ENCODE measurements at places on chromosomes 2 and 18.

DNA sequence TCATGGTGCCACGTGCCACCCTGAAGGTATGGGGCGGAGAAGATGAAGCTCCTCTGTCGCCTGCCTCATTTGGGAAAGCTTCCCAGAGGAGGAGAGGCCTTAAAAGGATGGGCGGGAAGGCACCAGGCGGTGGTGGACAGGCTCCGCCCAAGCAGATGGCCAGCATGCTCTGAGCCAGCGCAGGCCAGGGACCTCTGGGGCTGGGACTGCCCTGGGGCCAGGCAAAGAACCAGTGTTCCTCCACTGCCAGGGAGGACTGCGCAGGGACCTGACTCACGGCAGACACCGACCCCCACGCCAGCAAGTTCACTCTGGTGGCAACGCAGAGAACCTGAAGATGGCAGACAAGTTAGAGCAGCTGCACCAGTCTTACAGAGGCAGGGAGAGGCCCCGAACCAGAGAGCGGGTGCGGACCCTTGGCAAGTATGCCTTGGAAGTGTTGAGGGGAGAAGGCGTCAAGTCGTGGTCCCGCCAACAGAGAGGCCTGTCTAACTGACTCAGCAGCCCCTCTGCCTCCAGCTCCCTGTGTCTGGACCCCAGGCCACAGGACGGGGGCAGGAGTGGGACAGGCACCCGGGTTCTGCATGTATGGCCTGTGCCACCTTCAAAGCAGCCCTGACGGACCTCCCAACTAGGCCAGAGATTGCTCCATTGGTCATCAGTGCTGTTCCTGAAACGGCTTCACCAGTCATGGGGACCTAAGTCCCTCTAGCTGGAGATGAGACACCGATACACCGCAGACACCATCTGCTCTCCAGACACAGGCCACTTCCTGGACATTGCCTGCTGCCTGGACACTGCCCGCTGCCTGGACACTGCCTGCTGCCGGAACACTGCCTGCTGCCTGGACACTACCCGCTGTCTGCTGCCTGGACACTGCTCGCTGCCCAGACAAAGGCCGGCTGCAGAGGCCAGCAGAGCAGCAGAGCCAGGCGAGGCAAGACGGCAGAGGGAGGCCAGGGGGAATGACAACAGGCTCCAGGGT, 124.7 kb downstream of the HDAC4 start:
- DNase-seq = peak; percentile 93

GRCh38 chr2:67389286-67389685, 7.8 kb upstream of the ETAA1 start:
- DNase-seq = no peak

DNA sequence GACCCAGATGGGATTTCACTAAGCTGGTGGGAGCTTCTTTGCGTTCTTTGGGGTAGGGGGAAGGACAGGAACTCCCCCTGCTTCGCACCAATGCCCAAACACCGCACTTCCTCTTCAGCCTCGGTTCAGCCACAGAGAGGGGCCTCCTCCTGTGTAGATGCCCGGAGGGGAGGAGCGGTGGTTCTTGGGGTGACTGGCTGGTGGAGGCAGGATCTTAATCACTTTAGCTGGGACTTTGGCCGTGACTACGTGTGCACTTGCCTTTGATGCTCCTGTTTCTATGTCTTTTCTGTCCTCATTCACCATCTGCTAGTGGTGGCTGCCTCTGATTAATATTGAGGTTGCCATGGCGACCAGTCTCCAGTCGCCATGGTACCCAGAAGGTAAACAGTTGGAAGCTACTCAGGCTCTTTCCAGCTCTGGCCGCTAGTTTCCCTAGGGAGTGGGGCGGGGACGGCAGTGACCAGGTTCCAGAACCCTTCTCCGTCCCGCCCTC, 1.9 kb downstream of the CNGA3 start:
- DNase-seq = peak; percentile 14

DNA sequence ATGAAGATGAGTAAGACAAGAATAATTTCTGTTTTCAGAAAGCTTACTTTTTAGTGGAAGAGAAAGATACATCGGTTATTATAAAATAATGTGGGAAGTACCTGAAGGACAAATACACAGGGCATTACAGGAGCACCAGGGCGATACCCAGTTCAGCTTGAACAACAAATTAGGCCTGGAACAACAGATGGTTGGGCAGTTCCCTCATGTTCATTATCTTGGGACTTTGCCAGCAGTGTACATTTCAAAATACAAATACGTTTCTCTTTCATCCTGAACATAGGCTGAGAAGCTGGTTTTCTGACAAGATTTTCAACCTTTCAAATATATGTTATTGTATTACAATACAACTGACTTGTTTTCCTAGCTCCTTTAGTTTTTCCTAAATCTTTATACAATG, 79.6 kb downstream of the TGIF1 start:
- no peak for DNase-seq

- DNase-seq = no peak
These were observed 27.3 kb downstream of the GRB14 start for GRCh38 chr2:164593959-164594358.

DNA sequence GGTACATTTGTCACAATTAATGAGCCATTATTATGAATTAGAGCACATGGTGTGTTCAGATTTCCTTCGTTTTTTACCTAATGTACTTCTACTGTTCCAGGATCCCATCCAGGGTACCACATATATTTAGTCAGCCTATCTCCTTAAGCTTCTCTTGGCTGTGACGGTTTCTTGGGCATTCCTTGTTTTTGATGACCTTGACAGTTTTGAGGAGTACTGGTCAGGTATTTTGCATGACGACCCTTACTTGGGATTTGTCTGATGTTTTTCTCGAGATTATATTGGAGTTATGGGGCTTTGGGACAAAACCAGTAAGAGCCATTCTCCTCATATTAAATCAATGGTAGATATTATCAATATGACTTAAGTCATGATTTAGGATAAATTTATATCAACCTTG, 10.2 kb upstream of the LRP2 start:
- DNase-seq = no peak

GRCh38 chr2:19684516-19684915, 217.3 kb downstream of the TTC32 start:
- DNase-seq = no peak

DNA sequence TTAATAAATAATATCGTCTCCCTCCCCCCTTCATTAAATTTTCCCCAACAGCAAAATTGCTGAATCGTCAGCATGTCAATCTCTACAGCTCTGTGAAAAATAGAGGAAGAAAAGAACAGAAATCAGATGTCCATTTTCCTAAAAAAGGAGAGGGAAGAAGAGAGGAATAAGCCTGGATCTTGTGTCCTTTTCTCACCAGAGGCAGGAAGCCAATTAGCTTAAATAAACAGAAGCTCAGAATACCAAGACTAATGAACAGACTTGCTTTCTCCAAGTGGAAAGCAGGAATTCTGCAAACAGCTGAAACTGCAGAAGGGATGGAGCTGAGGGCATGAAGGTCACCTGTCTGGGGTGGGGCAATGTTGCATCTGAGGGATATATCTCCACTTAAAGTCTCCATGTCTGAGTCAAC, 265.7 kb downstream of the CCDC85A start:
- no peak for DNase-seq

DNA sequence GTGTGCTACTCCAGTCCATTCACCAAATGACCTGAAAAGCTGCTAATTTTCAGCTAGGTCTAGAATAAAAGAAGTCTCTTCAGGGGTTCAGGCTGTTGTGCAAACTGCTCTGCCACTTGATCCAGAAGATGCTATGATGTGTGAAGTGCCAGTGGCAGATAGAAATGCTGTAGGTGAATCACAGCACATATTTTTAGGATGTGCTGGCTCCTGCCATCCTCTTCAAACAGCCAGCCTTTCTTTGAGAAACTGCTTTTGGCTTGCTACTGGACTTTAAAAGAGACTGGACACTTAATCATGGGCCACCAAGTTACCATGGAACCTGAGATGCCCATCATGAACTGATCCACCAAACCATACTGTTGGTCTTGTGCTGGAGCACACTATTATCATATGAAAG, 322.1 kb downstream of the EN1 start:
- DNase-seq = no peak

DNA sequence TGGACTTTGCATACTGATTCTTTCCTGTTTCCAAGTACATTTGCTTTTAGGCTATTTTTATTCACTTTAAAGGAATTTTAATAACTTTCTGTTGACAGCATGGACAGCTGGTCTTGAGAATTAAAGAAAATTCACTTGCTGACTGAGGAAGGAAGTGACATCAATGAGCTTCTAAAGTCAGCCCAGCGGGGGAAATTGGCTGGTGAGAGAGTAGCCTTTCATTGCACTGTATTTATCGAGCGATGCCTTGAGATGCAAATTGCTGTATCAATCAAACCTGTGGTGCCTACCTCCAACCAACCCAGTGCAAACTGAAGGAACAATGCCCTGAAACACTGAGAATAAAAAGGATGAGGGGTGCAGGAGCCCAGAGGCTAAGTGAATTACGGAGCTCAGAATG, 91.4 kb upstream of the AQP4 start:
- no peak for DNase-seq

GRCh38 chr2:10225291-10226037, 77.2 kb upstream of the HPCAL1 start:
- no peak for DNase-seq

All from BE2C (cell line).